ENCODE measurements at places on chromosomes 1 and 21. TPM values are rescaled to one million over a fixed set of nuclear protein-coding genes. Genes with fewer than 3 reads are reported as not detected.

Gene VWA5B1
- total RNA-seq, result 13.1 TPM

DNA sequence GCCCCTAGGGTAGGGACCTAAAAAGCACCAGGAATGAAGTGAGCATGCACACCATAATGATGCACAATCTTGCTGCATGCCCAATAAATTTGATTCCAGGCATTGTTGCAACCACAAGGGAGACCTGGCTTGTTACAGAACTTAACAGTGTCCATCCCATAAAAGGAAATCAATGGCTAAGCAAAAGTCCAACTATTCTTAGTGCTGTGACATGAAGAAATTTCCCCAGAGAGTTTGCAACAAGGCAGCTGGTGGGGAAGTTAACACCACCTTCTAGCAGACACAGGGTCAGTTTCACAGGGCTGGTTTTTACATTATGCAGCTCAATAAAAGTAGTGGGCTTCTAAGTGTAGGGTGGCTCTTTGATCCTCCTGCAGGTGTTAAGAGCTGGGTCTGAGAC lies 221.1 kb downstream of the KCNJ6 start:
- H3K27me3 ChIP-seq, result no peaks in the 10 kb centered on the region
- no peaks in the 10 kb centered on the region for H3K4me1 ChIP-seq
- no peak overlapping the region for H3K4me3 ChIP-seq
- H3K27ac ChIP-seq, result no peak overlapping the region
- no peaks in the 10 kb centered on the region for H3K36me3 ChIP-seq

DNA sequence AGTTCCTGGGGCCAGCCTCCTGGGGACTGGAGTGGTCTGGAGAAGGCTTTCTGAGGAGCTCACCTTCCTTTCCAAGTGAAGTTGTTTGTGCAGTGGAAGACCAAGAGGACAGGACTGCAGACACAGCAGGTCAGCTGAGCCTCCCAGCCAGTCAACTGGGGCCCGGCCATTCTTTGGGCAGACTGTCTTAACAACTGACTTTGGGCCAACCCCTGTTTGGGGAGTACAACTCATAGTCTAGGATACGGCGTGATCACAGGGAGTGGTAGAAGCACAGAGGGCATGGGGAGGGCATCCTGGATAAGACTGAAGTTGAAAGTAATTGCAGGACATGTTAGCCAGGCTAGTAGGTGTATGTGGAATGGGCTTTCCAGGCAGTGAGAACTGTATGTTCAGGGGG lies 50.3 kb downstream of the PGM1 start:
- no peaks in the 10 kb centered on the region for H3K36me3 ChIP-seq
- H3K27me3 ChIP-seq, result no peaks in the 10 kb centered on the region
- DNase-seq, result no peak
- H3K27ac ChIP-seq, result no peak overlapping the region
- no peak overlapping the region for H3K4me3 ChIP-seq
- no peaks in the 10 kb centered on the region for H3K4me1 ChIP-seq

Gene CA6
- total RNA-seq, result not detected

- no peak overlapping the region for H3K27ac ChIP-seq
- H3K4me3 ChIP-seq, result no peak overlapping the region
- H3K36me3 ChIP-seq, result no peaks in the 10 kb centered on the region
- no peak for DNase-seq
- no peaks in the 10 kb centered on the region for H3K4me1 ChIP-seq
Measured at GRCh38 chr1:152855661-152856060, 4.1 kb upstream of the LCE7A start.
